Fibroblast of lung (primary cell): ENCODE measurements at places on chromosomes 1 and 21.

GRCh38 chr1:10250663-10251062 is 40.3 kb downstream of the KIF1B start:
- no peak for DNase-seq

DNA sequence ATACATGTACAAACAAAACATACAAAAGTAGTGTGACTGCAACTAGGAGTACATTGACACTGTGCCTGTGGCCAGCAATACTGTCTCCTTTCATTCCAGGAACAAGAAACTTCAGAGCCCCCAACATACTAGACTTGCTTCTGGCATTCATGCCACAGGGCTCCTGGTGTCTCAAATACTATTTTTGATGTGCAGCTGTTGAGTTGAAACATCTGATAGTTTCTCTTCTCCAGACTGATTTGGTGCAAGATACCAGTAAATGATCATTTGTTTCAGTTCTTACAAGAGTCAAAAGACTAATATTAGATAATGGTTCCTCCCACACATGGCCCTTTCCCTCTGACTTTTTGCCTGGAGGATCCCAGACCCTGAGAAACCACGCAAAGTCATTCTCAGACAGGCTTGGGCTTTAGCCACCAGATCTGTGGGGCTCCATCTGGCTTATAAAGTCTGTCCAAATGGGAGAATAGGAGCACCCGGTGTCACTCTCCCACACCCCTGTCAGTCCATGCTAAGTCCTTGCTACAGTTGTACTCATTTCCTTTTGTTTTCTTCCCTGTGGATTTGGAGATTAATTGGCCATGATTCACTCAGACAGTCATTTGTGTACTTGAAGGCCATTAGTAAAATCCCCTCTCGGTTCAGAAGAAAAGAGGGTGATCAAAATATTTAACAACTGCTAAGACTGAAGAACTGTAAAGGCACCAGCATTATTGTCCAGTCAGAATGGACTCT is 163.5 kb upstream of the RUNX1 start:
- DNase-seq: peak; percentile 84

DNA sequence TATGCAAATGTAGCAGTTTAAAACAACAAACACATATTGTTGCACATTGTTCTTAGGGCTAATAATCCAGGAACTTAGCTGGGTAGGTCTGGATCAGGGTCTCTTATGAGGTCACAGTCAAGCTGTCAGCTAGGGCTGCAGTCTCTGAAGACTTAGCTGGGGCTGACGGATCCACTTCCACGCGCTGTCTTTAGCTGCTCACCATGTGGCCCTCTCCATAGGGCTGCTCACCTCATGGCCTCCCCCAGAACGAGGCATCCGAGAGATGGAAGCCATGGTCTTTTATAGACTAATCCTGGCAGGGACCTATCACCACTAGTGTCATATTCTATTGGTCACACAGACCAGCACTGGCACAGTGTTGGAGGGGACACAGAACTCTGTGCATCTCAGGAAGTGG is 8.7 kb upstream of the OXCT2 start:
- no peak for DNase-seq

- DNase-seq: peak; percentile 48
These were observed 5.5 kb downstream of the EFNA3 start for GRCh38 chr1:155083865-155084721.

DNA sequence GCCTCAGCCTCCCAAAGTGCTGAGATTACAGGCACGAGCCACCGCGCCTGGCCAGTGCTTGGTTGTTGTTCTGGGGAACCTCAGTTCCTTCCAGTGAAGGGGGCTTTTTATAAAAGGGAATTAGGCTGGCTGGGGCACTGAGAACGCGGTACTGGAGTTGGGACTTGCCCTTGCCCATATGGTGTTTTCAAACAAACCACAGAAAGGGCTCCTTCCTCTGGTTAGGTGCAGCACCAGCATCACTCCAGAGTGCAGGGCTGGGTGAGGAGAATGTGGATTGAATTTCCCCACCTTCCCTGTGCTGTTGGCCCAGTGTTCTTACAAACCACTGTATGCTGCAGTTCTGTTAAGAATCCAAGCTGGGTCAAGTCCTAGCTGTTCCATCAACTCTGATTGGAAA is 5.3 kb downstream of the MAN1C1 start:
- DNase-seq: no peak

- DNase-seq: no peak
These were observed 168.8 kb upstream of the B3GALT2 start for GRCh38 chr1:193355178-193355577.

DNA sequence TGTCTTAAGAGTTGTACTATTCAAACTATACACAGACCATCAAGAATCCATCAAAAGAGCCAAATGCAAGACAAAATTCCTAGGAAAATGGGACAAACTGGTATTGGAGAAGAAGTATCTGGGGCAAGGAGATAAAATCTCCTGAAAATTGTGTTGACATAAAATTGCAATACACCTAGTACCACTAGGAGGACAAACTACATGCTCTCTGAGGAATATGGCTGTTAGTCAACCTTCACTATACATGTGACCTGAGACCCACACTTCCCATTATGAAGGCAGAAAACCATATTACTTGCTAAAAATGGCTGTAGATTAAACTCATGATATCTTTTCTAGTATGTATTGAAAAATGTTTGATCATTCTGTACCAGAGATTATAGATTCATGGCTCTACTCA is 30.0 kb downstream of the IRF2BP2 start:
- no peak for DNase-seq

DNA sequence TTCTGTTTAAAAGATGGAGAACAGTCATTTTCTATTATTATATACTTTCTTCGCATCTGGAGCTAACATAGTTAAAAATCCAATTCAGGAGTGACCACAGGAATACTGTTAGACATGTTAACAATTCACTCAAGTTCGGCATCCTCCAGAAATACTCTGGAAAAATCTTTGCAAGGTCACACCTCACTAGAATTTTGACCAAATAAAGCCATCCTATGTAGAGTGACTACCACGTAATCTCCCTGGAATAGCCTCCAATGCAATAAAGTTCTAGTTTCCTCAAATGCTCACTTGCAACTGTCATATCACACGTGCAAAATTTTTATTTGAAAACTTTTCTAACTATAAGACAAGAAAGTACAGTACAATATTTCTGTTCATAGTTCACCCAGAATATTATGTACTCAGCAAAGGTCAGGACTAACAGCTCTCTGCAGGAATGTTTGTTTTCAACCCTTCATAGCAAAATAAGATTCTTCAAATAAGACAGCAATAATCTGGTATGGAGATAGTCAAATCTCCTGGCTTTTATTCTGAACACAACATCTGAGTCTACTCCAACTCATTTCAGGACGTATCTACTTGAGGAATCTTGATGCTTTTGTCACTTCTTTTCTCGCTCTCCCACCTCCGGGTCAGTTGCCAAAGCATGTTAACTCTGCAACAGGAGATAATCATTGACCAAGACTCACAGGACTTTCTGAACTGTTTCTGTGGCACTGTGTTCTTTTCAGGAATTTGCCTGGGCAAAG is 82.6 kb downstream of the GDAP2 start:
- DNase-seq: no peak

DNA sequence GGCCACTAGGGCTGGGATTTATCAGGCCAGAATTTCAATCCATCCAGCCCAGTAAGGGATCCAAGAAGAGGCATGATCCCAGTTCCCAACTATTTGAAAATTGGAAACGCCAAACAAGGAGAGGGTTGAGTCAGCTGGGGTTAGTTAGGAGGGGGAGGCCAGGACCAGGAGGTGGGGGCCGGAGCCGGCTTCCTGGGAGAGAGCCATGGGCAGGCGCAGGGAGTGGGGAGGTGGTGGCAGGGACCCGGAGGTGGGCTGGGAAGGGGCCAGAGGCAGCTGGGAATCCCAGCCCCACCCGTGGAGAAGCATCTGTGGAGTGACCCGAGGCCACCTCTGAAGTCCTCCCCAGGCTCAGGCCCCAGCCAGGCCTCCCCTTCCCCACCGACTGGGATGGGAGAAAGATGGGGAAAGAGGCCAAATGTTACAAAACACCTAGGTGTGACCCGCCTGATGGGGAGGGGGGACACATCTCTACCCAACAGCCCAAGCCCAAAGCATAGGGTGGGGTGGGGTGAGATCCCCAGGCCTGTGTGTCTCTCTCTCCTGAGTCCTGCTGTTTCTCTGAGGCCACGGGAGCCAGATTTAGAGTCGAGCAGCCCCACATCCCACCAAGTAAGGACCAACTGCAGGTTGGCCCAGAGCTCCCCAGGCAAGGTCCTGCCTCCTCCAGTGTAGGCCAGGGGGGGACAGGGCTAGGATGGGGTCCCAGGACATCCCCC is 10.1 kb downstream of the HSPG2 start:
- peak; percentile 73 for DNase-seq

DNA sequence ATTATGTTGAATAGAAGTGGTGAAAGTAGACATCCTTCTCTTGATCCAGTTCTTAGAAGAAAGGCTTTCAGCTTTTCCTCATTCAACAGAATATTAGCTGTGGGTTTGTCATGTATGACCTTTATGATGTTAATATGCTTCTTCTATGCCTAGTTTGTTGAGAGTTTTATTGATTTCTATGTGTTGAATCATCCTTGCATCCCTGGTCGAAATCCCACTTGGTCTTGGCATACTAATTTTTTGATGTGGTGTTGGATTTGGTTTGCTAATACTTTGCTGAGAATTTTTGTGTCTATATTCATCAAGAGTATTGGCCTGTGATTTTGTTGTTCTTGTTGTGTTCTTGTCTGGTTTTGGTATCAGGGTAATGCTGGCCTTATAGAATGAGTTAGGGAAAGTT is 20.9 kb downstream of the CD55 start:
- peak; percentile 24 for DNase-seq

DNA sequence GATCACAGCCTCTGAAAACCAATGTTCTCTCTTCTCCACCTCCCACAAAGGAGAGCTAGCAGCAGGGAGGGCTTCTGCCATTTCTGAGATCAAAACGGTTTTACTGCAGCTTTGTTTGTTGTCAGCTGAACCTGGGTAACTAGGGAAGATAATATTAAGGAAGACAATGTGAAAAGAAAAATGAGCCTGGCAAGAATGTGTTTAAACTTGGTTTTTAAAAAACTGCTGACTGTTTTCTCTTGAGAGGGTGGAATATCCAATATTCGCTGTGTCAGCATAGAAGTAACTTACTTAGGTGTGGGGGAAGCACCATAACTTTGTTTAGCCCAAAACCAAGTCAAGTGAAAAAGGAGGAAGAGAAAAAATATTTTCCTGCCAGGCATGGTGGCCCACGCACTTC is 35.8 kb upstream of the TDRD10 start:
- no peak for DNase-seq

DNA sequence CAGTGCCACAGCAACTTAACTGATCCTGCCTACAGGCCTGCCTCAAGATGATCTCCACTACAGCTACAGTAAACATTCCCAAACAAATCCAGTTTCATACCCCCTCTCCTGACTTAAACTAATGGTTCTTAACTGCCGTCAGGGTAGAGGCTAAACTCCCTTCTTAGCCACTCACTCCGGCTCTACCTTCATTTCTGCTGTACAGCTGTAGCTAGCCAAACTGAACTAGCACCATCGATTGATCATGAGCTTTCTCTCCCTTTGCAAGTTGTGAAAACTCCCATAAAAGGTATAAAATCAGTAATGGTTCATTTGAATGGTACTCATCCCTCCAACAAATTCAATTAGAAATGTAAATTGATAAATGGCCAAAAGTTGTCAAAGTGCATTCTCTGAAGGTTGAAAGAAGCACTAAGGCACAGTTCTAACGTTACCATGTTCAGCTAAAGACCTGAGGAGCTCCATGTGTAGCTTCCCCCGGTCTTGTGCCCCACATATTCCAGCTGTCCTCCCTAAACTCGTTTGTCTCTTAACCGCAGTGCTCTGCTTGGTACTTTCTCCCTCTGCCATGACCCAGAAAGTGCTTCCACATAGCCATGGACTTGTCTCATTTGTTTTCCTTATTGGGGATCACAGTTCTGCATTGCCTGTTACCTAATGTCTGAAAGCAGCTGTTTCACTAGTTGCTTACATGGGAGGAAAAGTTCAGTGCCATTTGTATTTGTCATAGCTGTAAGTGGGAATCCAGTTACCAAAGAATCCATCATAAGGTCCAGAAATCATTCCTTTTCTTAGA is 49.8 kb downstream of the DHX9 start:
- peak; percentile 59 for DNase-seq

DNA sequence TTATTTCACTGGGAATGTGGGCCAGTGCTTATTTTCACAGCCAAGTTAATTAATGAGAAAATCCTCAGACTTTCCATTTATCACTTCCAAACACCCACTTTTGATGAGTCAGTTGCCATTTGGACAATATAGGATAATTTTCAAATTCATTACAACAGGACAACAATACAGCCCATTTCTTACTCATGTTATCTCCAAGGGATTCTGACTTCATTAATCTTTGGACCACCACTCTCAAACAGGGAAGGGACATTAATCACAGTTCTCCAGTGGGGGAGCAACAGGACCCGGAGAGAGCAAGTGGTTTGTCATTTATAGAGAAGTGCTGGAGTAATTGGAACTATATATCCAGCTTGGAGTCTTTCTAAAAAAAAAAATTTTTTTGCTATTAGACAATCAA is 38.7 kb downstream of the JUN start:
- peak; percentile 81 for DNase-seq

DNA sequence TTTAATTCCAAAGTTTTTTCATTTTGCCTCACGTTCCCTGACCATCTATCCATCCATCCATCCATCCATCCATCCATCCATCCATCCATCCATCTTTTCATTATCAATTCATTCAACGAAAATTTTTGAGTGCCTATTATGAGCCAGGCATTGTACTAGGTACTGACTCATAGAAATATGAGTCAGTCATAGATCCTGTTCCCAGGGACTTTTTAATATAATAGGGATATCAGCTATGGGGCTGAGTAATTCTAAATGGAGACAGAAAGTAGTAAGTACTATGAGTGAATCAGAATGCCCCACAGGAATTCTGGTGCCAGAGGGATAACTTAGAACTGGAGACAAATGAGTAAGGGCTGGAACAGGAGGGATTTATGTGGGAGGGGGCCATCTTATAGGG is 49.8 kb upstream of the GNG12 start:
- DNase-seq: peak; percentile 94

DNA sequence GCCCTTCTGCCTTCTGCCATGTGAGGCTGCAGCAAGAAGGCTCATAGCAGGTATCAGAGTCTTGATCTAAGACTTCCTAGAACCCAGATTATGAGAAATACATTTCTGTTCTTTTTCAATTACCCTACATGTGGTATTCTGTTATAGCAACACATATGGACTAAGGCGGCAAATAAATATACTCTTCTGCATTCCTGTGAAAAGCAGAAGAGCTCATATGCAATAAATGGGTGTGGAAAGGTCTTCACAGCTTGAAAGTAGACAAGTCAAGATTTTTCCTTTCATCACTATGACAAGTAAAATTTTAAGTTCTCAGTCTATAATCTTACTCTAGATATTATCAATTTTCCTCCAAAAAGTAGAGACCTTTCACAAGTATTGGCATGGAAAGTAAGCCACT is 36.6 kb downstream of the TNFSF18 start:
- DNase-seq: no peak

DNA sequence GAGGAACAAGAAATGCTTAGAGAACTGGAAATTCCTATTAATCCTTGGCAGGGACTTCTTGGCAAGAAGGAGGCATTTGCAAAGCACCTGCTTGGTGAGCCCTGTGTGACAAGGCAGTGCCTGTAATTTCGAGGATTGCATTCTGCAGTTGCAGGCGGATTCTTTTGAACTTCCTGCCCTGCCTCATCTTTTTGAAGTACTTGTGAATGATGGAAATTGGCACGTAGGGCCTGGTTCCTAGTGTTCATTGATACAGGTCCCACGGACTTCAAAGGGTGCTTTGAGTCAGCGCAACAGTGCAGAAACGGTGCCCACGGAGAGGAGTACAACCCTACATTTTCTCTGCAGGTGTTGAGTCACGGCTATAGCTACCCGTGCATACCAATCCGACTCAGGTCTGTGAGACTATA is 6.4 kb downstream of the HUNK start:
- no peak for DNase-seq

- peak; percentile 4 for DNase-seq
These were observed 243.0 kb downstream of the C1orf94 start for GRCh38 chr1:34419663-34420136.
